ENCODE measurements at places on chromosomes 5 and 9.

DNA sequence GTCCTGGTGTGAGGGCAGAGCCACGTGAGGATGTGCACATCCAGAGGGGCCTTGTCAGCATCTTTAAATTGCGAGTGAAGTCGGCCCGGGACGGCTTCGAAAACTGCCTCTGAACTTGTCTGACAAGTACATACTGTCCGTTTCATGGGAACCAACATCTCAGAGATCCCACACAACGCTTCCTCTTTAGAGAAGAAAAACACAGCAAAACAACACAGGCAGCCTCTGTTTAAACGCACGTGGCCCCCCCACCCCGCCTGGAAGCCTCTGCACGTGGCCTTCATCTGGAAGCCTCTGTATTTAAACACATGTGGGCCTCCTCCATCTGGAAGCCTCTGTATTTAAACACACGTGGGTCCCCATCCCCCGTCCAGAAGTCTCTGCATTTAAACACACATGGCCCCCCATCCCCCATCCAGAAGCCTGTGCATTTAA is 29.2 kb downstream of the CEP72 start:
- DNase-seq, result no peak

- no peak for DNase-seq
These were observed 1.0 kb upstream of the DAB2IP start for GRCh38 chr9:121650217-121651007.

GRCh38 chr5:33319151-33319550 is 121.6 kb upstream of the TARS1 start:
- no peak for DNase-seq

DNA sequence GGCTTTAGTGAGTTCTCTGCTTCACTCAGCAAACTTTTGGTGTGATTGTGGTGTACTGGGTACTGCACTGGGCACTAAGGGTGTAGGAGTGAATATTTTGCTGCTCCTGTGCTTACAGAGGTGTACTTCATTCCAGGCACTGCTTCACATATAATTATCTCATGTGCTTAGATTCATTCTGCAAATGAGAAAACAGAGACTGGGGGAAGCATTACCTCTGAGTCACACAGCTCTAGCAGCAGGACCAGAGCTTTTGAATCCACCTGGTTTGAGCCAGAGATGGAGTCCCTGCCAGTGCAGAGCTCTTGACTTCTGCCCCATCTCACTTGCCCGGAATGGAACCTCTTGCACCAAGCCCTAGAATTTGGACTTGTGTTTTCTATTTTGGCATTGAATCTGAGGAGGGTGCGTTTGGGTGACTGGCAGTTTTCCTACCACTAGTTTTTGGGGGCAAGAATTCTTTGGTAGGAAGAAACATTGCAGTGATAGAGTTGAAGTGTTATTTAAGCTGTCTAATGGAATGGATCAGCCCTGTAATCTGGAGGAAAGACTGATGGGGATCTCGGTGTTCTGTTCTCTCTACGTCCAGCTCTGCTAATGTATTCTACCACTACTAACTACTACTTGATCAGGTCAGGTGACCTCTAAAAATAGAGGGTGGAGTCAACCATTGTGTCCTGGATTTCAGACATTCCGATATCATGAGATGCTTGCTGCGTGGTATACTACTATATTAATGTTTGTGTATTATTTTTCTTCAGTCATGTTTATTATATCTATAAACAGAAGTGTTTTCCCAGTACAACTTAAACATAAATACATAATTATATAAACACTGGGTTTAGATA is 2.5 kb downstream of the ARHGAP26 start:
- DNase-seq, result no peak

- DNase-seq, result no peak
These were observed 1731.9 kb upstream of the CDH9 start for GRCh38 chr5:28770307-28770706.

- DNase-seq, result no peak
These were observed 2.4 kb downstream of the TTC39B start for GRCh38 chr9:15304632-15305031.

DNA sequence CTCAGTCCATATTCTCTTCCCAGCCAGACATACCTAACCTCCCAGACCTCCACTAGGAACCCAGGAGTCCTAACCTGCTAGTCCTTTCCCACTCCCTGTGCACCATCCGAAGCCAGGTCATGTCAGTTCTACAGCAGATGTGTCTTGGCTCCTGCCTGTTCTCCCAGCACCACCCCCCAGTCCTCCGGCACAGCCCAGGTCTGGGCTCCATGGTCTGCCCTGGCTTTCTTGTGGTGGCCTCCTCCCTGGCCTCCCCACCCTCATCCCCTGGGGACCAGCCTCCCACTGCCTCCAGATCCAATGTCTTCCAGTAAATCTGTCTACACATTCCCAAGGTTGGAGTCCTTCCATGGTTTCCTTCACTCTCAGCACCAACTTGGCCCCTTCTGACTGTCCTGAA is 20.0 kb downstream of the KCNIP1 start:
- DNase-seq, result no peak

DNA sequence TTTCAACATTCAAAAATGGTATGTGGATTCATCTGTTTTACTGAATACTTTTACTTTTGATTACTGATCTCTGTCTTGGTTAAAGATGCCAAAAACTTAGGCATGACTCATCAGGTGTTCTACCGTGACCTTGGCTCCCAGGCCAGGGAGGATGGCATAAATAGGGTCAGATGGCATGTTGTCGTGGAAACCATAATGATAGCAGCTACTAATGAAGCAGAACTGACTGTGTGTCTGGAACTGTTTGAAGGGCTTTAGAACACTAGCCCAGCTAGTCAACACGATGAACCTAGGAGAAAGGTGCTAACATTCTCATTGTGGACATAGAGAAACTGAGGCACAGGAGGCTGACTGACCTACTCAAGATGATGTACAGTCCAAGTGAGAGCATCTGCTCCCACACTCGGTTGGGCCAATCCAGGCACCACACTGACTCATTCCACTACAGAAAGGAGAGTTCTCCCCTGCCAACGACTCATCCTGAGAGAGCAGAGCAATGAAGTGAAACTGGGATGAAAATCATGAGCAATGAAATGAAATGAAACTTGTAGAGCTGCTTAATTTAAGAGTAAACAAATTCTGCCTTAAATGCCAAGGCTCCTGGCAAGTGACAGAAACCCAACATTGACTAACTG is 116.0 kb downstream of the TENT4A start:
- no peak for DNase-seq

DNA sequence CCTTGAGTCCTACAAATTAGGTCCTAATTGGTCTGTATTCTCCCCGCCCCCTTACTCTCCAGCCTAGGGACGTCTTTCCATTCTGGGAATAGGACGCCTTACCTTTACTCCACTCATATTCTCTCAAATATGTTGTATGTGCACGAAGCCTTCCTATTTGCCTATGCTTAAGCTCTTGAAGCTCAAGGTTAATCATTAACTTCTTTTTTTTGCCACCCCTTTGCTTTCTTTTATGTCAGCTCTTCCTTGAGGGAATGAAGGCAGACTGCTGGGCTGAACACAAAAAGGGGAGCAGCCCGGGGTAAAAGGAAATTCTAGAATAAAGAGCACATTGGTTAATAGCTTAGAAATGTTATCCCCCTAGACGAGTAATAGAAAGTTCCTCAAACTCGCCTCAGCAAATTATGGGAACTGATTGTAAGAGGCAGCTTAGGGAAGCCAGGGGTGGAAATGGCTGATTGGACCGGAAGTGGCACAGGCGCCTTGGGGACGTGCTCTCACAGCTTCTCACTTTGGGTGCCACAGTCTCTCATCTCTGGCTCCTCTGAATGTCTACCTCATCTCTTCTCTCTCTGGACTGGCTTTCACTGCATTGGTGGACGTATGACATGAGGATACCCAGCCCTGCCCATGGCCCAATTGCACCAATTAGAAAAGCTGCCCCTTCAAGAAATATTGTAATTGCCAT is 122.3 kb upstream of the IL12B start:
- no peak for DNase-seq

DNA sequence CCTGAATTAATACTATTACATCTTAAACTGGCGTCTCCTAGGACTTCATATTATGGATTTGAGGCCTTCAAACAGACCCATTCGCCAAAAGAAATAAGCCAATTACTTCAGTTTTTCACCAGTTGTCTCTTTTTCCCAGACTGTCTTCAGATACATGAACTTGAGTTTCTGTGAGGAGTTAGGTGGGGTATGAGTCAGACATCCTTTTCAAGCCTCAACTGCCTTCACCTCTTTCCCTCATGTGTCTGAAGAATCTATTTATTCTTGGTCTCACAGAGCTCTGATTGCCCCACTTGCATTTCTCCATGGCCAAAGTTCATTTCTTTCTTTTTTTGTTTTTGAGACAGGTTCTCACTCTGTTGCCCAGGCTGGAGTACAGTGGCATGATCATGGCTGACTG is 12.5 kb downstream of the WNT8A start:
- DNase-seq, result no peak

- DNase-seq, result no peak
These were observed 140.5 kb downstream of the DIRAS2 start for GRCh38 chr9:90502134-90502533.

DNA sequence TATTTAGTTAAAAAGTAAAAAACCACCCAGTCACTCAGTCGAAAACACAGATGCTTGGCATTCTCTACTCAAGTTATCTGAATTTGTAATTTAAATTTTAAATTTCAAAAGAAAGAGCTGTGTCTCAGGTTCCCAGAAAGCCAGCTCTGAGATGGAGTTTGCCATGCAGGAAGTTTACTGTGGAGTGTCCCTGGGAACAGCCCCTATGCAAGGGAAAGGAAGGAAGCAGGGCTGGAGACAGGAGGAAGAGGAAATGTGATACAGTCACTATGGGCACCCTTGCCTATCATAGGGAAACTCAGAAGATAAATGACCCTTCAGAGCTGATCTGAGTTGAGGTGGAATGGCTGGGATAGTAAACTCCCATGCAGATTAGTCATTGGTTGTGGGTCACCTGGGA is 408.8 kb upstream of the ACTBL2 start:
- no peak for DNase-seq

- DNase-seq, result no peak
These were observed 629.6 kb upstream of the DMAC1 start for GRCh38 chr9:8429157-8429556.

DNA sequence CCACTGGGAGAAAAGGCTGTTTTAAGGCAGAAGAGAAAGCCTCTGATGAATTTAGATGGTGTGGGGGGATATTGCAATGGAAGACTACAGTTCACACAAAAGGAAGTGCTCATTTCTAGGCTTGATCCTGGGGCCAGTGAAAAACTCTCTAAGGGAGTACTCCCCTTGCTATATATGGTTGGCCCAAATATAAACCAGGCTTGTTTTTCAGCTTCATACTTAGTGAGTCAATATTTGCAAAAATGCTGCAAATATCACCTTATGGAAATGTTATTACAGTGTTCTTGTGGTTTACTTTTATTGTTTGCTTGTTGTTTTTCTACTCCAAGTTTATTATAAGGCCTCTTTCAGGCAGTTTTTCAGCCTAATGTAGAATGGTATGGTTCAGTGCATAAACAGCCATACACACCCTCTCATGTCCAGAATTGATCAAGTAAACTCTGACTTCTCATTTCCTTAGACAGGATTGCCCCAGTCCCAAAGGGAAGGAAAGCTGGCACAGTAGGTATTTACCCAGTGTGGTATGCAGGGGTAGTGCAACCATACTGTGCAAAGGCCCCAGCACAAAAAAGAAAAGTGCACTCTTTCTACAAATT is 115.1 kb downstream of the FEM1C start:
- no peak for DNase-seq

DNA sequence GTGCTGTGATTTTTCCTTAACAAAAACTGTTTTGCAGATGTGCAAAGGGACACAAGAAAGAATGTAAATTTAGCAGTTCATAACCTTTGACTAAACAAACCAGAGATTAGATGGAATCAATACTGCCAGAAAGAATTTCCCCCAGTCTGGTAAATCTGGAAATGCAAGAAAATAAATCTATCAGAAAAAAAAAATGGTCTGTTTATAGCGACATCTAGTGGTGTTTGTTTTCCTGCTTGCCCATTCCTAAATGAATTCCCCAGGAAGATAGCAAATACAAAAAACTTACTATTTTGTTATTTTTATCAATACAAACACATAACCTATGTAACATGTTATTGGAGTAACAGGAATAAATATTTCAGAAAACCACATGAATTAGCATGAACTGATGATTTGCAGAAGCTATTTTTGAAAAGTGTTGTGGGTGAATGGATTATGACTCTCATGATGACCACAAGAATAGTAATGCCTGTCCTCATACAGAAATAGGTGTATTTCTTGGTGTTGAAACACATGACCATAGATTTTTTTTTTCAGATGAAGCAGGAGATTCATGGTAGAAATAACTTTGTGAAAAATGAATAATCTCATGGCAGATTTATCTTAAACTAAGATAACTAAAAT is 1703.8 kb downstream of the MAT2B start:
- no peak for DNase-seq

DNA sequence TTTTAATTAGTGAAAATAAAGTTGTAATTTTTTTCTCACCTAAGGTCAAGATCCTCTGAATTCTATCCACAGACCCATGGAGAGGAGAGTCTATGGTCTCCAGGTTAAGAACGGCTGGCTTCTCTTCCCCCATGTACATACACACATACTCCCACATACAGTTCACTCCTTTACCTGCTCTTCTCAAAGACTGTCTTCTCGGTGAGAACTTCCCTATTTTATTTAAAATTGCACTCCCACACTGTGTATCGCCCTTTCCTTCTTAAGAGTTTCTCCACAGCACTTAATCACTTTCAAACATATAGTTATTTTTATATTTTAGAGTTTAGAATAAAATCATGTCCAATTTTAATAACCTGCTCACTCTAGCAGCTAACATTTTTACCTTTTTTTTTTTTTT is 3.6 kb upstream of the JADE2 start:
- DNase-seq, result no peak

GRCh38 chr9:79939819-79940218 is 368.1 kb downstream of the TLE4 start:
- DNase-seq, result no peak

DNA sequence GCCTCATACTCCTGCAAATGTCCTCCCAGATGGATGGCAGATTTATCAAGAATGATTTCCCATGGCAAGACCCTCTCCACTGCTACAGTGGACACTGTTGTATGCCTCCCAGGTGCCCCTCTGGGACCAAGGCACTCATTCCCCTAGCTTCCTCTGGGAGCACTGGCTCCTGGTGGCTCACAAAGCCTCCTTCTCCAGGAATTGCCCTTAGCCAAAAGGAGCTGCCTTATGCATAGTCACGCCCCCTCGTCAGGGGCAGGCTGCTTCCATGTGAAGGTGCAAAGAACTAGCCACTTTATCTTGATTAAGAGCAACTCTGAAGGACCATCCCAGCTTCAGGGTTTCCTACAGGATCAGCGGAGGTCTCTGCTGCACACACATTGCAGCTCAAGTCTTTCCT is 358.1 kb downstream of the CDK5RAP2 start:
- no peak for DNase-seq

DNA sequence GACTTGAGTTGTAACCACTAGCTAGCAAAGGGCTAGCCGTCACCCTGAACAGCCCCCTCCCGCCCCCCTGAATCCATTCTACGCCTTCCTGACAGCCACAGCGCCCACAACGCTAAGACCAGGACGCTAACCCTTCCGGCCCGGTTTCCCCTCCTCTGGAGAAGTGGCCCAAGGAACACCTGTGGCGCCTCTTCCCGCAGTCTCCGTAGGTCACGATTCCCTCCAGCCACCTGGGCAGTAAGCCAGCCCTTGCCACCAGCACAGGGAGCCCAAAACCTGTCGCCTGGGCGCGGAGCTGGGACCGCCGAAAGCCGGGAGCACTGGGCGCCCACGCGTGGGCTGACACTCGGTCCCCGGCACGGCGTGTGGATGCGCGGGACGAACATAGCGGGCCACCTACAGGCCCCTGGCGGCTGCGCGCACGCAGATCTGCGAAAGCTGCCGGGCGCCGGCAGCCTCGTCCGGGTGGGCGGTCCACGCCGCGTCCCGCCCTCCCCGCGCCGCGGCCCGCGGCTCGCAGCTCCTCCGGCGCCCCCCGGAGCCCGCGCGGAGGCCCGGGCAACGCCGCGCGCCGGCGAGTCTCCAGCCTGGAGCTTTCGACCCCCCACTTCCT is 596 bp downstream of the IRF1 start:
- DNase-seq, result no peak
